ENCODE measurements at places on chromosomes 6 and 20.

- no peak for DNase-seq
Observed at GRCh38 chr6:15396808-15397207, 150.9 kb downstream of the JARID2 start.

DNA sequence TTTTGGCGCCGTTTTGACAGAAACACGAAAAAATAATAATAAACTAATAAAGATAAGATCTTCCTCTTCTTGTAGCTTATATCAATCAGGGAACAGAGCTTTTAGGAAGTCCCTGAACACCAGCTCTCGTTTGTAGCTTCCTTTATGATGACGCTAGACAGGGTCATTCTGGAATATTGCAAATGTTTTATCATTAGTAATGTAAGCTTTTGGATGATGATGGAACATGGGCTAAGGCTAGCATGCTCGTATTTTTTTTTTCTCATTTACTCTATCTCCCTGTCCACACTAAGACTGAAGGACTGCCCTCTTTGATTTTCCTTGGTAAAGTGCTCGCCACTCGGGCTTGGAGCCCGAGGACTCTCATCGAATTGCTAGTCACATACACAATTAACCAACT, 22.1 kb upstream of the POM121L2 start:
- no peak for DNase-seq

GRCh38 chr6:4435981-4436445, 300.6 kb upstream of the ECI2 start:
- DNase-seq: no peak

- no peak for DNase-seq
Observed at GRCh38 chr6:142200846-142201628, 54.0 kb downstream of the VTA1 start.
